ENCODE measurements at places on chromosomes 5 and 9. TPM values are rescaled to one million over a fixed set of nuclear protein-coding genes. Genes with fewer than 3 reads are reported as not detected.

- DNase-seq: no peak
Observed at GRCh38 chr9:88339317-88339716, 48.9 kb upstream of the SPIN1 start.

- DNase-seq: no peak
Observed at GRCh38 chr5:119427060-119427459, 25.2 kb upstream of the HSD17B4 start.

GRCh38 chr9:129595311-129595741 is 25.6 kb downstream of the C9orf50 start:
- peak; percentile 61 for DNase-seq

DNA sequence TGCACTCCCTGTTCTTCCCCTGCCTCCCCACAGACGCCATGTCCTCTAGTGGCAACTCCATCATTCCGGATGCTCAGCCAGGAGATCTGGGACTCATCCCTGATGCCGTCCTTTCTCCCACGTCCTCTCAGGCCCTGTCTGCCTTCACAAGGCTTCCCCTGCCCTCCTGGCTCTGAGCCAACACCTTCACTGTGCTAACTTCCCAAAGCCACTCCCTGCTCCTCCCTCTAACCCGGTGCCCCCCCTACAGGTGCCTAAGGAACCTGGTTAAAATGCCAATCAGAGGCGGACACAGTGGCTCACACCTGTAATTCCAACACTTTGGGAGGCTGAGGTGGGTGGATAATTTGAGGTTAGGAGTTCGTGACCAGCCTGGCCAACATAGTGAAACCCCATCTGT is 67.6 kb downstream of the LMX1B start:
- no peak for DNase-seq

GRCh38 chr9:121478816-121479676 is 20.6 kb downstream of the GGTA1 start:
- DNase-seq: no peak

Gene KIAA1958
- 3.0 TPM for total RNA-seq

DNA sequence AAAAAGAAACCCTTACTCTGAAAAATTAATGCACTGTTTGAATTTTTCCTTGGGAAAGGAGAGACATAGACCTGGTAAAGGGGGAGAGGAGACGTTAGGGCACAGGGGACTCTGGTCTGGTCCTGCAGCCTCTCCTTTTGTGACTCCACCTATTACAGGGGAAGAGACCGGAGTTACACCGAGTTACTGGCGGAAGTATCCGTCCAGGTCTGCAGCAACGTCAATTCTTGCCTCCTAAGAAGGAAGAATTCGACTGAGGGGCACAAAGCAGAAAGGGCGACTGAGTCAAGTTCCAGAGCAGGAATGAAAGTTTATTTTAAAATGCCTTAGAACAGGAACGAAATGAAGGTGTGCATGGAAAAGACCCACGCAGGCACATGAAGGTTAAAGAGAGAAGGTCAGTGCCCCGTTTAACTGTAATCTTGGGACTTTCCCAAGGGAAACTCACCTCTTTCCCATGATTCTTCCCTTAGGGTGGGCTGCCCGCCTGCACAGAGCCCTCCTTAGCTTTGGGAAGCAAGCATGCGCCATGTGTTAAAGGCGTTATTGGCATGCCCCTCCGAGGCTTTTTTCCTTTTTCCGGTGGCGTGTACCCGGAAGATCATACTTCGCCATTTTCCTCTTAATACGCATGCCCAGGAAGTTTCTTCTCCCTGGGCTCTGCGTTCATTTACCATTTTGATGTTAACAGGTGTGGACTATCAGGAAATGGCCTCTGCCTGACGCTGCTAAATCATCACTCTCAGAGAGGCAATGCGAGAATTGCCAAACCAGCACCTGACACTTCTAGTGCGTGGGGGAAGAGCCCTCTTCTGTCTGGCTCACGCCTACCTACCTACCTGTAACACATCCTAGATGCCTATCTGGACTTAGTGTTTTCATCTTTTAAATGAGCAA is 409.6 kb upstream of the PAPPA start:
- no peak for DNase-seq

GRCh38 chr9:31210978-31211570 is 1173.4 kb upstream of the ACO1 start:
- no peak for DNase-seq

GRCh38 chr9:82037126-82037525 is 48.6 kb downstream of the SPATA31D1 start:
- DNase-seq: no peak

Gene GABRP
- total RNA-seq: not detected

Gene NCS1
- total RNA-seq: 52.0 TPM

Gene NR5A1
- total RNA-seq: not detected

DNA sequence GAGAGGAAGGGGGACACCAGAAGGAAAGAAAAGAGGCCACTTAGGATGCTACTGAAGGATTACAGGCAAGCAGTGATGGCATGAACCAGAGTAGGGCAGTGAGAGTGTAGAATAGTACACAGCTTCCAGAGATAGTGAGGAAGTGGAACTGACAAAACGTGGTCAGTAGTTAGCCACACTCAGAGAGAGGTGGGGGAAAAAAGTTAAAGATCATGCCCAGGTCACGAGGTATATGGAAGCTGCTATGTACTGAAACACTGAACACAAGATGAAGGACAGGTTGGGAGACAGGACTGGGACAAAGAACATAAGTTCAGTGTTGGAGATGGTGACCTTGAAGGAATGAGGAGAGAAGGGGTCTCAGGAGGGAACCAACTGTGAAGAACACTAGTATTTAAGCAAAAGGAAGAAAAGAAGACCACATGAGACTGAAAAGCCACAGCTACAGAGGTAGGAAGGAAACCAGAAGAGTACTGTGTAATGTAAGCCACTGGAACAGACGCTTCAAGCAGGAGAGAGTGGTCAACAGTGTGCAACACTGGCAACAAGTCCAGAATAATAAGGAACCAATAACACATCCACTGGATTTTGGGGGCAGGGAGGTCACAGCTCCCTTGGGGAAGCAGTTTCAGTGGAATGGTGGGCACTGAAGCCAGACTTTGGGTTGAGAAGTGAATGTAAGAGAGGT is 45.5 kb downstream of the ELL2 start:
- DNase-seq: no peak

DNA sequence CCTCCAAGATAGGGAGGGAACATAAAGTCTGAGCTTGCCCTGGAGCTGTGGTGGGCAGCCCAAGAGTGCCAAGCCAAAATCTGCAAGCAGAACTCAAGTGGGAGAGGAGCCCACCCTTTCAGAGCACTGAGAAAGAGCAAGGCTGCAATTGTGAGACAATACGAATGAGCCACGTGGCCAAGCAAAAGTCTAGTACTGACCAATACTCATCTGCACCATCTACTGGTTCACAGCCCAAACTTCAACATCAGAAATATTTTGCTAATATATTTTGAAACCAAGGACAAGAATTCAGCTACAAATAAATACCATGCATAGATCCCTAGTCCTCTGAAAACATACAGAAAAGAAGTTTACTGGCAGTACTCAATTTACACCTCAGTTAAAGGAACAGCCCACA is 696.2 kb upstream of the COX7C start:
- no peak for DNase-seq

DNA sequence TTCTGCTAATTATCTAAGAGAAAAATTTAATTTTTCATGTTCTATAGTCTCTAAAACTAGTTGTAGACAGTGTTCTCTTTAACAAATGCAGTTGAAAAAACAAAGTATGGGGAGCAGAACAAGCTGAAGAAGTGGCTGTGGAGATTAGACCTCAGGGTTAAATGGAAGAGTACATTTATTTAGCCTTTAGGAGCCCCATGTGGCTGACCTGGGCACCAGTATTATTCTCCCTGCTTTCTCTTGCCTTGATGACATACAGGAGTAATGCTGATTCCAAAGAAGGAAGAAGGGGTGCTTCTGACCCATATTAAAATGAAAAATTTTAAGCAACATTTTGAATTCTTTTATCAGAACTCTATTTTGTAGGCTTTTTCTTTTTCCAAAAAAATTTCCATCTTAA is 312.3 kb upstream of the RIOK2 start:
- DNase-seq: no peak

DNA sequence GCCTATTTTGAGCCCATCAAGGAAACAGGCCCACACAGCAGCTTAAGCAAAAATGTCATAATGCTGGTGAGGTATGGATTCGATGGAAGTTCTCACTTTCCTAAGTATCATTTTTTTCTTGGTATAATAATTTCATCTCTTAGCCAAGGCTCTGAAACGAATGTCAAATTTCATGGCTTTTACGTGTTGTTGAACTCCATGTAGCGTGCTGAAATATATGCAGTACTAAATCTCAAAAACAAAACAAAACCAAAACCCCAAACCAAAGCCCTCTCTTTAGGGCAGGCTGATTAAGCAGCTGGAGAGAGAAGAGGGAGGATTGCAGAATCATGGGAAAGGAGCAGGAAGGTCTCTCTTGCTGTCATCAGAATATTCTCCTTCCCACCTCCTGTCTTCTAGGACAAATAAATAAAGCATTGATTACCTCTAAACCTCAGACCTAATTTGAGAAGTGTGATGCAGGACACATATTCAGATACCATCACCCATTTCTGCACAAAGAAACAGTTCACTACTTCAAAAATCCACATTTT is 58.3 kb downstream of the TMEM174 start:
- DNase-seq: no peak

DNA sequence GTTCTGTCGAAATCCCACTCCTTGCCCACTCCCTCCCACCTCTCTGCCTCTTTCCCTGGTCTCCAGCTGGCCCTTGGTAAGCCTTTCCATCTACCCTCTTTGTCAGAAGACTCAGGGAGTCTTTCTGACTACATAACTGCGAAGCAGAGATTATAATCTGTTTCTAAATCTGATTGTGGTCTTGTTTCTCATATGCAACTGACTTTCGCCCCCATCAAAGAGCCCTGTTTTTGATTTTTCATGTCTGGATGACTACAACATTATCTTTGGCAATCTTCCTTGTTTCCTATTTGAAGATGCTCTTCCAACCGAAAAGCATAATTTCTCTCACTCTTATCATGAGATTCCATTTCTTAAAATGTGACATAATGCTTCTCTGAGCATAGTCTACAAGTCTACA is 218.2 kb upstream of the ADAMTSL1 start:
- DNase-seq: peak; percentile 38

Gene SLC28A3
- total RNA-seq: under 0.01 TPM

Gene LRRC70
- total RNA-seq: 1.3 TPM

Gene FAM78A
- 0.33 TPM for total RNA-seq

DNA sequence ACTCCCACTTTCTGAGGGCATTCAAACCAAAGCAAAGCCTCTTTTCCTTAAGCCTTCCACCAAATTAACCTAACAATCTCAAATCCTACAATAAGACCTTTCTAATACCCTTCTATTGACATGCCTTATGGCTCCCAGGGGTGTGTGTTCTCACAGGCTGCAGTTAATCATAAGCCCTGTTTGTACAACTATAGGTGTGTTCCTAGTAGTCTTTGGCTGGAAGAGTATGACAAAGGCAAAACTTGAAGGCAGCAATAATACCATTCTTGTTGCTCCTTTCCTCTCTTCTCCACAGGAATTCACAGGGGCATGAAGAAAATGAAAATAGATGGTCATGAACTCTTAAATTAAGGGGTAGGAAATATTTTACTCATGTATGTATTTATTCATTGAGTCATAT is 10.9 kb upstream of the FBXO38 start:
- DNase-seq: peak; percentile 21

Gene SHC3
- total RNA-seq: 7.7 TPM

Measured in fibroblast of lung (primary cell).